AML-193 (cell line): ENCODE measurements at places on chromosomes 12 and 14.

DNA sequence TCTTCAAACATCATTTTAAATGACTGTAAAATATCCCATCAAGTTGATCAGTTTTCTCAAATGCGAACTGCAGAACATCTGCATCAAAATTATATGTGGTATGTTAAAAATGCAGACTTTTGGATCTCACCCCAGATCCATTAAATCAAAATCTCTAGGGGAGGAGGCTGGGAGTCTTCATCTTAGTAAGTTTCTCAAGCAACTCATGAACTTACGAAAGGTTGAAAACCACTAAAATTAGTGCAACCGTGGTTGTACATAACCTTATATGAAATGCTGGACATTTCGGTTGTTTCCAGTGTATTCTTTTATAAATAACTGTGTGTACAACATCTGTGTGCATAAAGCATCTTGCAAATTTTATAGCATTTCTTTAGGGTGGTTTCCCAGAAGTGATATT lies 39.2 kb downstream of the ZFP36L1 start:
- DNase-seq: no peak

GRCh38 chr12:47768323-47768811 lies 4.7 kb upstream of the SLC48A1 start:
- no peak for DNase-seq

DNA sequence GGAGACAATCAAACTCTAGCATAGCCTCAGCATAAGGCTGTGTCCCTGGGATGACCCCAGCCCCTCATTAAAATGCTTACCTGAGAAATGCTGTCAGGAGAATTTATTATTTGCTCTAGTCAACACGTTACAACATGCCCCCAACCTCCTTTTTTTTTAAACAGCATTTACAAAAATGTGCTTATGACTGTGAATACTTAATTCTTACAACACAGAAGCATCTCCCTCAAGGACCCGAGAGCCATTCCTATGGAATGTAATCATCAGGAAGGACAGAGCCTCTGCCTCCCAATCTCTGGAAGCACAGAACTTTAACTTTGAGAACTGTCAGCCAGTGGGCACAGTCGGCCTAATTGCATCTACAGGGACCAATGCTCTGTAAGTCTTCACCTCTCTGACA lies 136.6 kb upstream of the OVCH1 start:
- no peak for DNase-seq

- DNase-seq: no peak
Measured at GRCh38 chr14:89851106-89851505, 103.4 kb downstream of the EFCAB11 start.

DNA sequence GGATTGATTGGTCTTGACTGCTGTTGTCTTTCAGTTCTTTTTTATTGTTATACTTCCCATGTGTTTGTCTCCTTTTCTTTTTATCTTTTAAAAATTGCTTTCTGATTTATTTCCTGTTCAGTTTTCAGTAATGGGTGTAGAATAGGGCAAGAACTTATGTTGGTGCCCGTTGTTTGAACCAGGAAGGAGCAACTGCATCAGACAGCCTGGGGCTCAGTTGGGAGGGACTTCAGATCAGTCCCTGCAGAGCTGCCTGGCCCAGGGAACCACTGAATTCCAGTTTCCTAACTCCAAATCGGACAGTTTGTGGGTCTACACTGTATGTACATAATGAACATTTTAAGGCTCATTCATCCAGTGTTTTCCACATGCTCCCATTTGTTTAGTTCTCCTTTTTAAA lies 64.9 kb downstream of the FBXO34 start:
- DNase-seq: no peak

DNA sequence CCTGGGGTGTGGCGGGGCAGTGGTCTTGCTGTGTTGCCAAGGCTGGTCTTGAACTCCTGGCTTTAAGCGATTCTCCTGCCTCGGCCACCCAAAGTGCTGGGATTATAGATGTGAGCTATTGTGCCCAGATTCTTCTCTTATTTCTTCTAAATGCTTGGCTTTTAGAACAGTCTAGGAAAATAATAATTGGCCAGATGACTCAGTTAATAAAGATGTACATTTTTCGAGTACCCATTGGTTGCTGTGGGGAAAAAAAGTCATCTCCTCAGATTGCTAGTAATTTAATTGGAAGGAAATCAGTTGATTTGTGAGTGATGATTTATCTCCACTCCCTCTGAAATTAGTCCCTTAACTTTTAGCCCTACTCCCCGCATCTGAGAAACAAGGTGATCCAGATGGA lies 45.5 kb downstream of the CHST11 start:
- no peak for DNase-seq

DNA sequence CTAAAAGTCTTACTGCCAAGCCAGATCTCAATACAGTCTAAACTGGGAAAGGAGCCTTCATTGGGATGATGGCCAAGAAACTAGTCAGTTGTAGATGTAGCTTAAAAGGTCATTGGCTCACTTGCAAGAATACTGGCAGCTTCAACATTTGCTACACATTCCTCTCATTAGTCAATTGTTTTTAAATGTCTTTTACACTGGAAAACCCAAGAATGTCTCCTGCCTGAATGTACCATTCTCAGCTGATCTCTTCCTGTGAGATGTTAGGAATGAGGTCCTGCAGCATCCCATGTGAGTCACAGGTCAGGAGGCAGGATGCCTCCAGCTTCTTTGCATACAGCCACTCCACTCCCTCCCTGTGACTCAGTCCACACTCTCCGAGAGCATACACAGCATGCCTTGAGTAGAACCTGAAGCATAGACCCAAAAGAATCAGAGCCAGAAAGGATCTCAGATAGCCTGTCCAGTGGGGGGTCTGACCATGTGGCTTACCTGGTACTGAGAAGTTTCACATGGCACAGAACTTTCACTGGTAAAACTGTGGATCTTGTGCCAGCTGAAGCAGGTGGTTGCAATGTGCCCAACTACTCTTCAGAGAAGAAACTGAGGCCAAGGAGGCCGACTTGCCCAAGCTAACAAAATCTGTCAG lies 56.0 kb upstream of the HECTD1 start:
- no peak for DNase-seq

DNA sequence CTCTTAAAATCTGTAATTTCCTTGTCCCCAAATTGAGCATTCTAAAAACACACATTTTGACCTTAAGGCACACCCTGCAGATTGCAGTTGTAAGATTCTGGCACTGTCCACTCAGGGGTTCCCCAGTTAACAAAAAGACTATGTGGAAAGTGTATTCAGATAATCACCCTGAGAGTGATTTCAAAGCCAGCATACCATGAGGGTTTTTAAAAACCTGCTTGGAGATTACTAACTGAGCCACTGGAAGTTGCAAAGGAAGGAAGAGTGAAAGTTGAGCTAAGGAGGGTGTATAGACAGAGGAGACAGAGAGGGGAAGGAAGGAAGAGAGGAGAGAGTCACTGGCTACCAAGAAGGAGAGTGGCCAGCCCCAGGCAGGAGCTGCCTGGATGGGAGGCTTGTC lies 82.6 kb downstream of the EML1 start:
- no peak for DNase-seq

DNA sequence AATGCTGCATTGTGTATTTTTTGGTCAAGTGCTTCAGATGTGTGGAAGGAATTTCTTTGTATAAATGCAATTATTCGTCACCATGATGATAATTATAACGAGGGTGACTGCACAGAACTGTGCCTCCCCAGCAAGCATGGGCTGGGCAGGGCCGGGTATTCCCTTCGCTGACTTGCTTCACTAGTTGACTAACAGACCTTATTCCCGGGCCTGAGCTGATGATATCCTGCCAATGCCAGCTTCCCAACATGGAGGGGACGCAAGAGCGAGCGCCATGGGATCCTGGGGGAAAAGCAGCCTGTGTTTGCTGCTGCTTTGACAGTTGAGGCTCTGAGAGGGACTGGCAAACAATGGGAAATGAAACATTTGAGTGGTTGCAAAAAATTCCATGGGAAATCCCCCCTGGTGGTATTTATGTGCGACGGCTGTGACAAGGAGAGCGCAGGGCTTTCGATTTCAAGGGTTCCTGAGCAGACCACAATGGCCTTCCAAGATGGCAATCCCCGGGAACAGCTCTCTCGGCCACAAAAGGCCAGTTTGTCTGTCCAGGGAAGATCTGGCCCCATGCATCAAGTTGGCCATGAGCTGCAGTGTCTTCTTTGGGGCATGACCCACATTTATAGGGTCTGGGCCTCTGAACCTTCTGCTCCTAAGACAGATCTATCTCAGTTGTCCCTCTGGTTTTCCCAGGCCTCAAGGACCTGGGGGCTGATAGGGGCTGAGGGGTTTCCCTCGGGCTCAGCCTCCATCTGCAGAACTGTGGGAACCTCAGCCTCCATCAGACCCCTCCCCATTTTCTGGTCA lies 21.9 kb upstream of the MAP1LC3B2 start:
- no peak for DNase-seq

GRCh38 chr12:121533394-121534090 lies 47.3 kb downstream of the KDM2B start:
- no peak for DNase-seq

- no peak for DNase-seq
Measured at GRCh38 chr12:58893495-58893894, 26.8 kb downstream of the LRIG3 start.

DNA sequence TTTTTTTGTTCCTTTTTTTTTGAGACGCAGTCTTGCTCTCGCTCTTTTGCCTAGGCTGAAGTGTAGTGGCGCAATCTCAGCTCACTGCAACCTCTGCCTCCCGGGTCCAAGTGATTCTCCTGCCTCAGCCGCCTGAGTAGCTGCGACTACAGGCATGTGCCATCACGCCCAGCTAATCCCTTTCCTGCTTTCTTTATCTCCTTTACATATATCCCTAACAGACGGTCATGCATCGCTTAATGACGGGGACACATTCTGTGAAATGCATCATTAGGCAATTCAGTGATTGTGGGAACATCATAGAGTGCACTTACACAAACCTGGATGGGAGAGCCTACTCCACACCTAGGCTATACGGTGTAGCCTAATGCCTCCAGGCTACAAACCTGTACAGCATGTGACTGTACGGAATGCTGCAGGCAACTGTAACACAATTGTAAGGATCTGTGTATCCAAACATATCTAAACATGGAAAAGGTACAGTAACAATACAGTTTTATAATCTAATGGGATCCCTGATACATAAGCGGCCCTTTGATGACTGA lies 32.8 kb downstream of the NOS1 start:
- no peak for DNase-seq

- DNase-seq: no peak
Measured at GRCh38 chr12:2267703-2268470, 215.1 kb downstream of the CACNA1C start.

- DNase-seq: no peak
Measured at GRCh38 chr12:77648716-77649115, 182.0 kb upstream of the NAV3 start.

DNA sequence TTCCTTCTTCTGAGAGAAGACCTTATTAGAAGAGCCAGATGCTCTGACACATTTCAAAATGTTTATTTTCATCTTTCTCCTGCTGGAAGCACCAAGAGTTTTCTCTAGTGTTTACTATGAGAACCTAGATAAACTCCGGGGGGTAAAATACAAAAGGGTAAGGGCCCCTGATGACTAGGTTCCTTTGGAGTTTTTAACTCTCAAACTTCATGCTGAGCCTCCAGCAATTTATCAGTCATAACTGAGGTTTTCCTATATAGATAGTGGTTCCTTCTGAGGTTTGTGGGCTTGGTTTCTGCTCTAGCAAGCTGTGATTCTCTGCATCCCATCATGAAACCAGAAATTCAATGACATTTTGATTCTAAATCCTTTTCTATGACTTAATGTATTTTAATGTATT lies 210.9 kb downstream of the LRFN5 start:
- DNase-seq: no peak
